ENCODE measurements at places on chromosomes 16 and 17.

GRCh38 chr17:3903881-3904290, 11.0 kb upstream of the CAMKK1 start:
- DNase-seq, result no peak

DNA sequence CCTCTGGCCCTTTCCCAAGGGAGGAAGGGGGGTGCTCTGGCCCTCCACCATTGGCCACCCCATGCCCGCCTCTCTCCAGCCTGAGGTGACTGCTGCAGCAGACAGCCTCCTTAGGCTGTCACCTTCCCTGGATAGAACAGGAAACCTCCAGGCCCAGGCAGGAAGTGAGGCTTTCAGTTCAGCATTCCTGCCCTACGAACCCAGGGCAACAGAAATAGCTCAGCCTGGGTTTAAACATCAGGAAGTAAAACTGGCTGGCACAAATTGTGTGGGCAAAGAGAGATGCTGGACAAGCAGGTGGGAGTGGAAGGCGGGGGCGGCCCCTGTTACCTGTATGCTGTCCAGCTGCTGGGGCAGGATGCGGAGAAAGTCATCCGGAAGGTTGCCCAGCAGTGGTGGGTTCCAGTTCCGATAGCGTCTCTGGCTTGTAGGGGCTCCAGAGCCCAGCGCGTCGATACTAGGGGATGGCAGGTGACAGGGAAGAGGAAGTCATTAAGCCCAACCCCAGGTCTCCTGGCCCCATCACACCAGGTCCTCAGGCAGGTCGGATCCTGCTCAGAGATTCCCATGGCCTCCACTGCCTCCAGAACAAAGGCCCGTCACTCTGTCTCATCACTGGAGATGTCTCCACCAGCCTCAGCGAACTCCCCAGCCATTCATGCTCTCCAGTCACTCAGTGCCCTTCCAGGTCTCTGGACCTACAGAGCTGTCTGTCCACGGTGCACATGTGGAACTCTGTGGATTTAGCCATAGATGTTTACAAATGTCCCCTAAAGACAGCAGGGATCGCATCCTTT, 23.6 kb upstream of the MRPS23 start:
- DNase-seq, result no peak

- no peak for DNase-seq
Observed at GRCh38 chr17:9071811-9072498, 50.6 kb downstream of the NTN1 start.

DNA sequence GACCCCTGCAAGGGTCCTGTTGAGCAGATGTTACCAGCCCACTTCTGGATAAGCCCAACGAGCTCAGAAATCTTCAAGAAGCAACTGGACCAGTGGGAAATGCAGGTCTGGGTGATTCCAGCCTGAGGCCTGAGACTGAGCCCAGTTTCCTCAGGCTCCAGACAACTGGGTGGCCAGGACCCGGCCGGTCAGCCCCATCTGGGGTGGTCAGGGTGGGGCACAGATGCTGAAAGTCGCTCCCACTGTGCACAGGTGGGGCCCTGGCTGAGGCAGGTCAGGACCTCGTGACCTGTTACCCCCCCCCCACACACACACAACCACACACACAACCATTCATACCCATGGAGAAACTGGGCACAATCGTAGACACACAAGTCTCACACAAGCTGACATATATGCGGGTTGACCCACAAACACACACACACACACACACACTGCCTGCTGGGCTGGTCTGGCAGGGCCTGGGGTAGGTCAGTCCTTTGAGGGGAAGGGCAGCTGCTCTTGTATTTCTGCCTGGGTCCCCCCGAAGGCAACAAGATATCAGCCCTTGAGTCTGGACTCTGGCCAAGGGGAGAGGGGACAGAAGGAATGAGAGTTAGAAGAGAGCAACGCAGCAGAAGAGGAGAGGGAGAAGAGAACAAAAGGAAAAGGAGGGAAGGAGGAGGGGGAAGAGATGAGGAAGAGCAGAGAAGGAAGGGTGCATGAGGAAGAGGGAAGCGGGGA, 99.0 kb upstream of the CDH5 start:
- DNase-seq, result no peak

DNA sequence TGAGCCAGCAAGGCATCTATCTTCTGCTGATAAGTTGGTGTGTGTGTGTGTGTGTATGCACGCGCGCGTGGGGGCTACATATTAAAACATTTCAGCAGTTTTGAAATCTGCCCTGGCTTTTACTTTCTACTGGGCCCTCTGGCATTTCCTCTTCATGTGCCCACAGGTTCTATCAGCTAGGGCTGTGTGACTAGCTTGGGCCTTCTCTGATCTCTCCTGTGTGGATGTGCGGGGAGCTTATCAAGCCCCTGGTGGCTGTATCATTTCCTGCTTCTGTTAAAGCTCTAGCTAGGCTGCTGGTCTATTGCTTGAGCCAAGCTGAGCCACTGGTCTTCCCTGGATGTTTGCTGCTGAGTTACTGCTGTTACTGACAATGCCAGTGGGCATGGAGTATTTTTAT, 132.5 kb downstream of the AATF start:
- DNase-seq, result no peak

- DNase-seq, result no peak
Observed at GRCh38 chr16:57817680-57818079, 15.4 kb upstream of the KIFC3 start.

- DNase-seq, result no peak
Observed at GRCh38 chr17:30005709-30006320, 64.4 kb downstream of the EFCAB5 start.

DNA sequence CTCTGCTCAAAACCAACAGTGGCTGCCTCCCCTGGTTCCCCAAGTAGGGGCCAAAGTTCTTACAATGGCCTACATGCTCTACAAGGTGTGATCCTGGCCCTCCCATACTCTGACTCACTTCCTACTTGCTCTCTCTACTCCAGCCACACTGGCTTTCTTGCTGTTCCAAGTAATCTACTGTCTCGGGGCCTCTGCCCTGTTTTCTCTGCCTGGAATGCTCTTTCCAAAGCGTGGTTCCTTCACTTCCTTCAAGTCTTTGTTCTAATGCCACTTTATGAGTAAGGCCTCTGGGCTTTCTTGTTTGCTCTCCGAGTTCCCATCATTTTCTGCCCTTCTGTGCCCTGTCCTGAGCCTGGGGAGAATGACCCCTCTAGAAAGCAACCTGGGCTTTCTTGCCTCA, 4.1 kb upstream of the CDH3 start:
- no peak for DNase-seq

GRCh38 chr16:79528338-79528737, 72.2 kb downstream of the MAF start:
- no peak for DNase-seq

DNA sequence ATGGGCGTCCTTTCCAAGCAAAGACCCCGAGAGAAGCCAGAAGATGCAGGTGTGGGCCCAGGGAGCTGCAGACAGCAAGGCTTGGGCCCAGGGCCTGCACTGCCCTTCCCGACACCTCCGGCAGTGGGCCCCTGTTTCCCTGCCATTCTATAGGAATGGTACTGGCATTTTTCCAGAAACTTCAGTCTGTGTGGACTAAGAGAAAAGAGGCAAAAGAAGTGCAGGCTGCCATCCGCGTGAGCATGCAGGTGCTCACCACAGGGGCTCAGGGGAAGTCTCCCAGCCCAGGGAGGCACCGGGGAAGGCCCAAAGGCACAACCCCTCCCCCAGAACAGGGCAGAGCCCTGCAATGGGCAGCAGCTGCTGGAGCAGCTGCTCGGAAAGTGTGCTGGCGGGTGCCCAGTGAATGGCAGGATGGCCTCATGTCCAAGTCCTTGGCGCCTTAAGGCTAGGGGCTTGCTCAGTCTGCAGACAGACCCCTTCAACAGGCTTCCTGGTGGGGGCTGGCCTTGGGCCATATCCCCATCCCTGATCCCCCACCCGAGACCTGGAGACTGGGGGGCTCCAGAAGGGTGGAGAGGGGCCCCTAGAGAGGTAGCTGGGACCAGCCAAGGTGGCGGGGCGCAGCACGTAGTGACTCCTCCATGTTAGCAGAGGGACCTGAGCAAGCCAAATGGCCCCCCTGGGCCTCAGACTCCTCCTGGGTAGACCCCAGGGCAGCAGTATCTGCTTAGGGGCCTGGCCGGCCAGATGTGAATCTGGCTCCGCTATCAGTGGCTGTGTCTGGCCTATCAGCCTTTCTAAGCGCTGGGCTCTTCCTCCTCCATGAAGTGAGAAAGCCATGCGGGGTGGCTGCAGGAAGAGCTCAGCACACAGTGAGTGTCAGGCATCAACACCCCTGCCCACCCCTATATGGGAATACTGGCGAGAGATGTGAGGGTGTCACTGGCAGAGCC, 6.7 kb upstream of the TPPP3 start:
- no peak for DNase-seq

DNA sequence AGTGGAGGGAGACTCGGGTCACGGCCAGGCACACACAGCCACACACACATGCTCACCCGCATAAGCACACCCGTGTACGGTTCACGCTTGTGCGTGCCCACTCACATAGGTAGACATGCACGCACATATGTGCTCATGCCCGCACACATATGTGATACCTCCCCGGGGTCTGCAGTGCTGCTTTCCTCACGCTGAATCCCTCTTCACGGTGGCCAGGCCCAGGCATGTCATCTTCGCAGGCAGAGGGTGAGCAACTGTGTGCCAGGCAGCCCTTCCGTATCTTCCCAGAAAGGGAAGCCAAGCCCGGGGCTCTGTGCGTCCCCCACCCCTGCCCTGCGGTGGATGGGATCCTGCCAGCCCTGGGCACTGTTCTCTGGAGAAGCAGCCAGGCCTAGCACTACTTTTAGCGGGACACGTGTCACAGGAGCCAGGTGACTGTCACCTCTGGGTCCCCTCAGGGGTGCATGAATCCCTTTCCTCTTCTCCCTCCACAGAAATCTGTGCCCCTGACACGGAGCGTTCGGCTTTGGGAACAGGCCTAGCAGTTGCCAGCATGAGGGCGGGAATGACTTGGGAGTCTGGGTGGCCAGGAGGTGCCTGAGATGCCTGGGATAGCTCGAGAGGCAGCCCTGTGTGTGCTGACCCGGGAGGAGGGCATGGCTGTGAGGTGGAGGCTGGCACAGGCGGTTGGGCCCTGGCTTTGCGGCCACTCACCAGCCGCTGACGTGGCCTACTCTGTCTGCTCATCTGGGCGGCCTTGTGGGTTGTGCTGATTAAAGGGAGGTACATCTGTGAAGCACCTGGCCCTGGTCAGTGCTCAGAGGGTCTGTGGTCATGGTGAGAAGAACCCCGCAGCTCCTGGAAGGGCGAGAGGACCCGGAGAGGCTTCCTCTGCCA, 47.5 kb downstream of the BAIAP2 start:
- DNase-seq, result no peak

- DNase-seq, result no peak
Observed at GRCh38 chr16:77297996-77298395, 98.8 kb downstream of the SYCE1L start.

GRCh38 chr16:70253291-70254106, 1.8 kb upstream of the EXOSC6 start:
- DNase-seq, result no peak

DNA sequence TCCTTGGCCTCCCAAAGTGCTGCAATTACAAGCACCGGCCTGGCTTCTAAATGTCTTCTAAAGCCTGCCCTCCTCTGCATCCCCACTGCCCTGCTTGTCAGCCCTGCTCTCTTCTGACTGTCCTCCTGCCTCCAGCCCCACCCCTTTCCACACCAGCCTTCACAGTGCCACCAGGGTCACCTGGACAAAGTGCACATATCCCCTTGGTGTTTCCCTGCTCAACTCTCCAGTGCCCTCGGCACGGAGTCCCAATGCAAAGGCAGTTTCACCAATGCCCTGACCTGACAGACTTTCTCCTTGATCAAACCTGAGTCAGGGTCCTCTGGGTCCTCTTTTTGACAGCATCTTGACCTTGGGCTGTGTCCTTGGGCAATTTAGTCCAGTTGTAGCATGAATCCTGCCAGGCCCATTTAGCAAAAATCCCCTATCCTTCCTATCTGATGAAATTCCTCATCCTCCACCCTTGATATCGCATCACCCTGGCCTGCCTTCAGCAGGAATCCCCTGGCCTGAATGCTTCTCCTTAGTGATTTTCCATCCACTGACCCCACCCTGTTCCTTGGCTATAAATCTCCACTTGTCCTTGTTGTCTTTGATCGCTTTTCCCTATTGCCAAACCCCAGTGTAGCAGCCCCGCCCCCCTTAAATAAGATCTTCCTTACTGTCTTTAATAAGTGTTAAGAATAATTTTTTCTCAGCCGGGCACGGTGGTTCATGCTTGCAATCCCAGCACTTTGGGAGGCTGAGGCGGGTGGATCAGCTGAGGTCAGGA, 42.7 kb upstream of the ETV4 start:
- DNase-seq, result no peak

GRCh38 chr17:50774225-50774803, 7.0 kb upstream of the ANKRD40CL start:
- no peak for DNase-seq

DNA sequence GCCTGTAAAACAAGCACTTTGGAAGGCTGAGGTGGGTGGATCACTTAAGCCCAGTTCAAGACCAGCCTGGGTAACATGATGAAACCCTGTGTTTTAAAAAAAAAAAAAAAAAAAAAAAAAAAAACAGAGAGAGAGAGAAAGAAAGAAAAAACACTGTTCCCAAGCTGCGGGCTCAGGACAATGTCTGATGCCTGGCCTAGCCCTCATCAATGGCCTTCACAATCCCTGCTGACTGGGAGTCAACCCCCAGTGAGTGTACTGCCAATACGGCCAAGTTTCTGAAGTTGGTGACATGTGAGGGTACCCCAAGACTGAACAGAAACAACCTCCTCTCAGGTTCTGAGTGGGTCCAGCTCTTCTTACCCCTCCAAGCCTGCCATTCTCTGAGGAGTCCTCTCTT, 116.5 kb downstream of the ZNF778 start:
- DNase-seq, result no peak

DNA sequence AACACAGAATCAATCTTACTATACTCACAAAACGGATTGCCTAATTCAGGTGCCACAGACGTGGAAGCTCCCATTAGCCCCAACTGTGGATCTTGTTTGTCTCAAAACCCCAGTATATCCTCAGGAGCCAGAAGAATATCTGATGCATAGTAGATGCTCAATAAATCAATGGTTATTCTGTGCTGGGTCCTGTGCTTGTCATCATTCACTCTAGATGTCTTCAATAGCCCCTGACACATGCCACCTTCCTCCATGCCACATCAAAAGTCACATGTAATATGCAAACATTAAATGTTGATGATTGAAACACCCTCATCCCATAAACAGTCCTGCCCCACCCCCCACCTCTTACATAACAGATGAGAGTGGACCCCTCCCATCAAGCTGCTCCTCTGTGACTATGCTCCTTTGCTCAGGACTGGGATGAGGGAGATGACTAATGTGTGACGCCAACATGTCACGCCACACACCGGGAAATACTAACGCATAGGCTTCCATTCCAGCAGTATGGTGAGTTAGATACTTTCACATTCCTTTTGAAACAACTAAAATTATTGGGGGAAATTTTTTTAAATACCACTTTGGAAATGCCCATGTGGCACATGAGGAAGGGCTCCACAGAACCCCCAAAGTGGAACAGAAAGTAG, 267.6 kb upstream of the SDK2 start:
- DNase-seq, result no peak
